Germinal center (tissue), 1 donor: ENCODE measurements at places on chromosomes 16 and 17.

- DNase-seq: no peak
Observed at GRCh38 chr16:61547626-61548025, 488.6 kb downstream of the CDH8 start.

DNA sequence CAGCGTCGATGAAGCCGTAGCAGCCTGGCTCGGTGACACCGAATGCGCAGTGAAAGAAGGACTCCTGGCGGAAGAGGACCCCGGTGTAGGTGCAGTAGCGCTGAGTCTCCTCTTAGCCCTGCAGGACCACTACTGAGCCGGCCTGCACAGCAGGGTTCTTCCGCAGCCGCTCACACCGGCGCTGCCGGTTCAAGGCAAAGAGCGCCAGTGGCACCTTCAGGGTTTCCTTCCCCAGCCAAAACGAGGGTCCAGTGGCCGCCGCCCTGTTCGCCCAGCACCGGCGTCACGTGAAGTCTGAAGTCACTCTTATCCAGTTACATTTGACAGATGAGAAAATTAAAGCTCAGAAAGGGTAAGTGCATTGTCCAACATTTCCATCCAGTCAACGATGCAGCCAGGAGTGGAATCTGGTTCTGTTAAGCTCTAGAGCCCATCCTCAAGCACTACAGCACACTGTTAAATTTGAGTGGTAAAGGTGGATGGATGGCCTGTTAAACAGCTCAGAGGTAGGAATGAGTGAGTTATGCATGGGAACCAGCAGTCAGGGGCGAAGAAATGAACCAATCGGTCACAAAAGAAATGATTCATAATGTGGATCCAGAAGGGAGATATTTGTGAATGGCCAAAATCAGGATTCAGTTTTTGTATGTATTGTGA, 50.2 kb upstream of the SMIM36 start:
- no peak for DNase-seq

GRCh38 chr17:78510141-78511075, 66.8 kb downstream of the DNAH17 start:
- DNase-seq: no peak

DNA sequence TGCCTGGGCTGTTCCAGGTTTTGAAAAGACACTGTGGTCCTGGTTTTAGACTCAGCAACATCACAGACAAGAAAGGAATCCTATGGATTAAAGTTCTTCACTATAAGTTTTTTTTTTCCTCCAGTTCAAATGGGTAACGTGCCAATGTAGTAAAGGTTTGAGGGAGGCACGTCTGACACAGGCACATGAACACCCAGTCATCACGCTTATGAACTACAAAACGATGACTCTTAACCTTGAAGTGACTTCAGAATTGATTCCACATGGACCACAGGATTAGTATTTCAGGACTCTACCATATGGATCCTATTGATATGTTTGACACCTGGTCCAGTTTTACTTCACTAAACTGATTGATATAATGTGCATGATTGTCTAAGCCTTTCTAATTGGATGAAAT, 2.3 kb downstream of the PRMT7 start:
- DNase-seq: no peak

GRCh38 chr17:78735832-78736525, 46.1 kb downstream of the CYTH1 start:
- DNase-seq: no peak

DNA sequence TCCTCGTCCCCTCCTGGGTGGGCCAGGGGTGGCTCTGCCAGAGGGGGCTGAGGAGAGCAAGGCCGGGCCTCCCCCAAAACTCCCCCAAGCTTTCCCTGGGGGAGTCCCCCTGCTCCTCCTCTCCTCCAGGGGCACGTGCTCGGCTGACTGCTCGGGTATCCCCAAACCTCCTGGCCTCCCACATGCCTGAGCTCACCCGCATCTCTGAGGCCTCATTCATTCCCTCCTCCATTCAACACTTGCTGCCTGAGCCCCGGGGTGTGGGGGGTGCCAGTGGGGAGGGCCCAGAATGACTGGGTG, 83.1 kb downstream of the RTN4RL1 start:
- DNase-seq: no peak

DNA sequence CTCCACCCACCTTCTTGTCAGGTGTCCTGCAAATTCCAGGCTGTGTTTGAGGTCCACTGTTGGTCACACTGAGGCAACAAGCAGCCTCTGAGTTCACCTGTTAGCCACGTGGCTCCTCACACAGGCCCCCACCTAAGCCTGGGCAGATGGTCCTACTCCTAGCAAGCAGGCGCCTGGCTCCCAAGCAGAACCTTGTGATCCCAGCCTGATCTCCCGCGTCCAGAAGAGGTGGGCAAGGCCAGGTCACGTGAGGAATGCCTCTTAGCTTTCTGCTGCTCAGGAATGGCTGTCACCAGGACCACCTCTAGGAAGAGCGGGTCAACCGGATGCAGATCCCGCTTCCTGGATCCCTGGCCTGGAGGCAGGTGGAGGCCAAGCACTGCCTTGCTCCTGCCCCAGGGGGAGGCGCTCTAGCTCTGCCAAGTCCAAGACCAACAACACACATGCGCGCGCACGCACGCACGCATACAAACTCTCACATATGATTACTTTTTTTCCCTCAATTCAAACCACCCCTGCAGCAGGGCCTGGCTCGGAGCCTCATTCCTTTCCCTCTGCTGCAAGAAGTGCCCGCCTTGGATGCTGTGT, 9.5 kb downstream of the CYB561 start:
- DNase-seq: no peak

DNA sequence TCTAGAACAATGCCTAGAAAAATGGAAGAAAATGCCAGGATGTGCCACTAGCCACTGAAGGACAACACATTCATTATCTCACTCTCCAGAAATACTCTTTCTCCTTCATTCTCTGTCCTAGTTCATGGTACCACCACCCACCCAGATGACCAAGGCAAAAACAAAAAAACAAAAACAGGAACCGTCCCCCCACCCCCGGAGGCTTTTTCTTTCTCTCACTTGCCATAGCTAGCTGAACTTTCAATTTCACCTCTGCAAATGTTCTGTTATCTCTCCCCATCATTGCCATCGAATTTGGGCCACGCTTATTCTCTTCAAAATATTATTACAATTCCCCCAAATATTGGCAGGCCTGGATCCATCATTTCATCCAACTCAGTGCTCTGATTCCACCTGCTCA, 49.0 kb downstream of the SOX9 start:
- no peak for DNase-seq

DNA sequence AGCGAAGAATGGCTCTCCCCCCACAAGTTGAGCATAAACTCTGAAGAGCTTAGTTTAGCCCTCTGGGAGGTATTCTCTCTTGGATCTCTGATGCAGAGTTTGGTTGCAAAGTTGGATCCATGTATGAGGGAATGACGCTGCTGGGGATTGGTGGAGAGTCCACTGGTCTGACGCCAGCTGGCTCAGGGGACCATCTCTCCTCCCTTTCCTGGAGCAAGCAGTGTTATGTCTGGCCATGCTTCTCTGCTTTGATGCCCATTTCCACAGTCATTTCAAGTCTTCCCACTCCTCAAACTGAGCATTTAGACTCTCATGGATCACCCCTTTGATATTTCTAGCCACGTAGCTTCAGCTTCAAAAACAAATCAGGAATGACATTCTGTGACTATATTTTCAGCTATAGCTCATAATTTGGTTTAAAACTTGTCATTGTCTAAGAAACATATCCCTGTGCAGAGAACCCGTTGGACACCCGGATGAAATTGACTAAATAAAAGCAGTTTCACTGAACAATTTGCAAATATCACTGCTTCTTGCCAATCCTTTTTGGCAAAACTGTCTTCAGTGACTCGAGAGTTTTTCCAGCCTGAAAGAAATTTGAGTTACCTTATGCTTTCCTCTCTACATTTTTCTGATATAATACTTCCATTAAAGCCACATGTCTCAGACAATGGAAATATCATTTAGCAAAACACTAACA, 193.4 kb upstream of the CDH11 start:
- no peak for DNase-seq

GRCh38 chr17:20706751-20707373, 127.3 kb downstream of the CDRT15L2 start:
- DNase-seq: no peak

- no peak for DNase-seq
Observed at GRCh38 chr16:35798885-35799426, 2339.5 kb downstream of the TP53TG3F start.

DNA sequence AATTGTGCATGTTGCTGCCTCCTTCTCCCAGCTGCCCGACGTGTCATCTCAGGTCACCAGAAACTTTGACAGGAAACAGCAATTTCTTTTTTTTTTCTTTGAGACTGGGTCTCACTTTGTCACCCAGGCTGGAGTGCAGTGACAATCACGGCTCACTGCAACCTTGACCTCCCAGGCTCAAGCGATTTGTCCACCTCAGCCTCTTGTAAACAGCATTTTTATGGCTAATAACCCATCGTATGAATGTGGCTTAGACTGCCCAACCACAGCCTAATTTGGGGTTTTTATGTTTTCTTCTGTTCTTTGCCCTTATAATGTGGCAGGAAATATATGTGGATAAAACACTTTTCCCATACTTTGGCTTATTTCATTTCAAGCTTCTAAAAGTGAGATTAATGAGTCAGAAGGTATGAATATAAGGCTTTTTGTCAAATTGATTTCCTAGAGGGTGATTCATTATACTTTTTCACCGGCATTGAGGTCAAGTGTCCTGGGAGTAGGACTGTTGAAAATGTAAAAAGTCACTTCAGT, 31.0 kb upstream of the SLC5A10 start:
- no peak for DNase-seq

DNA sequence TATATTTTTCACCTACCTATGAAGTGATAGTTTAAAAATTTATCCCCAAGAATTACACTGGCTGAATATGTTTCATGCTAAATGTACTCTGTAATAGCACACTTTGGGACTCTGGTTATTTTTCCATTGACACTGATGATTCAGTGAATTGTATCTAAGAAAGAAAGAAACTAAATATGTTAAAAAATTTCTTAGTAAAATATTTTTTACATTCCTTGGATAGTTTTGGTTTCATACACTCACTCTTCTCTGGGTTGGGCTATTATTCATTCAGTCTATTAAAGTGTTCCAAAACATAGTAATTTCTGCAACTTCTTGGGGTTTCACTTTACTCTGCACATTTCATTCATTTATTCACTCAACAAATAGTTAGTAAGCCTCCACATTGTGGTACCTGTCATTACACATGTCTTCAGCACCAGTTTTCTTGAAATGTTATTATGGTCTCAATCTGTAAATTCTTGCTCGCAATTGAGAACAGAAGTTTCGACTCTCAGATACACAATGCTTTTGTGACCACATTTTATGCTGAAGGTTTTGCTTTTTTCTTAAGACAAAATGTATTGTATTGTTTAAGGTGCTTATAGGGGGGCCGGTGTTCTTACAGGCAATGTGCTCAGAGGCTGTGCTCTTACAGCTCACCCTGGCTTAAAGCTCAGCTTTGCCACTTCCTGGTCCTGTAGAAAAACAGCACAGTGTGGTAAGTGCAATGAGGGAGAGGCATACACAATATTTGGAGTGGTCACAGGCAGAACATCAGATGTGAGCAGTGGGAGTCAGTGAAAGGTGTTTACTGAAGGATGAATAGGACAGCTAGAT, 17.4 kb downstream of the CNTNAP4 start:
- no peak for DNase-seq

- DNase-seq: no peak
Observed at GRCh38 chr16:51133688-51134087, 17.4 kb downstream of the SALL1 start.

GRCh38 chr16:47519037-47519436, 57.9 kb downstream of the PHKB start:
- no peak for DNase-seq

DNA sequence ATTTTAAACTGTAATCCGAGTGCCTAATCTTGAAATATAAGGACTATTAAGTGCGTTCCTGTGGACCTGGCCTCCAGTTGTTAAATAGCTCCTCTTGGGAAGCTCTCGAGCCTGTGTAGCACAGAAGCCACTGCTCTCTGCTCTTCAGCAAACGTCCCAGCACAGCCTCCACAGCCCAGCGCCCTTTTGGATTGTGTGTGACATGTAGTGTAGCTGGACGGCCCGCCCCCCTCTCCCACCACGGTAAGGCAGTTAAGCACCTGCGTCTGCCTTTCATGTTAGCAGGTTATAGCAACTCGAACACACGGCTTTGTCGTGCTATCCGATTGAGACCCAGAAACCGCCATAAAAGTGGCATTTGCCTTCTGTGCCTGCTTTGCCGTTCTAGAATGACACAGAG, 79.2 kb upstream of the CHMP6 start:
- DNase-seq: no peak

DNA sequence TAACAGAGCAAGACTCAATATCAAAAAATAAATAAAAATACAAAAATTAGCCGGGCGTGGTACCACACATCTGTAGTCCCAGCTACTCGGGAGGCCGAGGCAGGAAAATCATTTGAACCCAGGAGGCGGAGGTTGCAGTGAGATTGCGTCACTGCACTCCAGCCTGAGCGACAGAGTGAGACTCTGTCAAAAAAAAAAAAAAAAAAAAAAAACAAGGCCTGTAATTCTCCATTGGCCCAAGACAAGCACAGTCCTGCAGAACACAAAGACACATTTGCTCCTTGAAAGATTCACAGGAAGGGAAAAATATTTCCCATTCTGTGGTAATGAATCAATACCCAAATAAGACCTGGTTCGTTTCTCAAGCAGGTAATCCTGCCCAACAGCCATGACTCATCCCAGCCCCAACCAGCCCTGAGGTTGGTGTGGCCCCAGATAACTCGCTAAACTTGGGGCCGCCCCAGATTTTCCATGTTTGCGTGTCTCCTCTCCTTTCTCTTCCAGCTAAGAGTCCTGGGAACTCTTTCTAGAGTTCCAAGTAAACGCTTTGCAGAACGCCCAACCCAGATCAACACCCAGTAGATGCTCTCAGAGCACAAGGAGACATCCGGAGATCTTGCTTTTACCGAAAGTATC, 40.3 kb upstream of the SNN start:
- no peak for DNase-seq

DNA sequence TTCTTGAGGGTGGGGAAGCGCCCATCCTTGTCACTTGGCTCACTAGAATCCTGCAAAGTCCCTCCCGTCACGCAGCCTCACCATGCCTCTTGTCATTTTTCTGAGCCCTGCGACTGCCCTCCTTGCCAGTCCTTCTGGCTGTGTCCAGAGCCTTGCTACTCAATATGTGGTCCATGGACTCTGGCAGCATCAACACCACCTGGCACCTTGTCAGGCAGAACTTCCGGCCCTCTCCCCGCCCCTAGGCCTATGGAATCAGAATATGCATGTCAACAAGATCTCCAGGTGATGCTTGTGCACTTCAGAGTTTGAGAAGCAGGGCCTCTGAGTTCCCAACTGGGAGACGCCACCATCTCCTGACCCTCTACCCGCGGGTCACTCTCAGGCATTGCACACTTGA, 12.1 kb downstream of the PIMREG start:
- DNase-seq: no peak

- no peak for DNase-seq
Observed at GRCh38 chr17:45364531-45365390, 47.9 kb upstream of the MAP3K14 start.

DNA sequence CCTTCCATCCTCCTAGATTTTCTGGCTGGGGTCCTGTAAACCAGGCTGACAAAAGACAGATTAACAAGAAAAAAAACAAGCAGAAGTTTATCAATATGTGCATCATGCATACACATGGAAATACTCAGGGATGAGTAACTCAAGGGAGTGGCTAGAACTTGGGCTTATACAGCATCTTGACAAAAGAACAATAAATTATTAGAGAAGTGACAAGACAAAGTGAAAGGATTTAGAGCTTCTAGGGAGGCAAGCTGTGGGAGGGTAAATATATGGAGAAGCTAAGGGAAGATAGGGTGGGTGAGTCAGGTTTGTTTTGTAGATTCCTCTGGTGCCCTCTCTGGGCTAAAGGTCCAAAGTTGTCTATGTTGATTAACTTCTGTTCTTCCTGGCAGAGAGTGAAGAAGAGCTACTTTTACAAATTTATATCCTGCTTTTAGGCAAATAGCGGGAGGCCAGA, 48.0 kb upstream of the NDRG4 start:
- no peak for DNase-seq
